ENCODE measurements at places on chromosomes 13 and 19.

- no peak for DNase-seq
Measured at GRCh38 chr13:21960108-21960507, 289.2 kb downstream of the FGF9 start.

GRCh38 chr13:36163286-36163685 is 32.1 kb upstream of the DCLK1 start:
- no peak for DNase-seq

- DNase-seq: no peak
Measured at GRCh38 chr19:23867895-23868294, 46.8 kb upstream of the ZNF726 start.

DNA sequence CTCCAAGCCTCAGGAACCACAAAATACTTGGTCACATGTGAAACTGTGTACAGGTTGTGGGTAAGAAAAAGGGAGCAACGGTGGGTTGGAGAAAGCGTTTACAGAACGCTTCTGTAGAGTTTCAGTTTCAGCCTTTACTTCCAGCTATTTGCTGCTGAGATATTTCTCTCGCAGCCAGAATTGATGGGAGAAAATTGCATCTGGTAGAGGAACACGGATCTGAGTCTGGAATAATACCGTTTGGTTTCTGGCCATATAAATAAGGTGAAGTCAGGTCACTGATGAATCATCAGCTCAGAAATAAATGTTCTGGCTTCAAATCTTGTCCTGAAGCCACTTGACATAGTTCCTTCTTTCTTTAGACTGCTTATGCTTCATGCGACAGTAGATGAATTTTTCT is 20.3 kb upstream of the RFC3 start:
- no peak for DNase-seq

DNA sequence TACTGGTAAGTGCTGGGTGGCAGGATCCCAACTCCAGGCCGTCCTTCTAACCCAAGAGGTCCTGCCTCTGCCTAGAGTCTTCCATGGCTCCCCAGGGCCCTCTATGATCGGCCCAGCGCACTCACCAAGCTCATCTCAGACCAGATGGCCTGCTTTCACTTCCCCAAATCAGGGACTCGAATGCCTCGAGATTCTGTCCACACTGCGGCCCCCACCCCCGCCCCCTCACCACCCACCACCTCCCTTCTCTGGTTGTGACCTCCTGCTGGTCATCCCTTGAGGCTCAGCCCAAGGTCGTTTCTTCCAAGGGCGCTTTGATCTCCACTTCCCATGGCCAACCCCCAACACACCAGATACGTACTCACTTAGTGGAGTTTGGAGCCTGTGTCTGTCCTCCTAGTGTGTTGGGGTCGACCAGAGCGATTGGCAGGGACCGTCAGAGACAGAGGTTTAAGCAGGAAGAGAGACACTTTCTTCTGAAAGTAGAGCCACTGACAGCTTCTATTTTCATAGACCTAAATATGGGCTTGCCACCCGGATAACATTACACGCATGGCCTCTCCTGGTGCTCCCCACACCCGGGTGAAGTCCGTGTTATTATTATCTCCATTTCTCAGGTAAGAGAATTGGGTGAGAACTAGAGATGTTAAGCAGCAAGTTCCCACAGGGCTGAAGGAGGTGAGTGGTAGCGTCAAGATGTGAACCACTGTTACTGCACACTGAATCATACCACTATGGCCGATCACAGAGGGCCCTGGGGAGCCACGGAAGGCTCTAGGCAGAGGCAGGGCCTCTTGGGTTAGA is at the start of gene FCER2:
FCER2 (minus strand) TSS at position 478 of the 804 bp plus-strand sequence. CDS start 2,371 bp downstream, outside the sequence.
- no peak for DNase-seq

DNA sequence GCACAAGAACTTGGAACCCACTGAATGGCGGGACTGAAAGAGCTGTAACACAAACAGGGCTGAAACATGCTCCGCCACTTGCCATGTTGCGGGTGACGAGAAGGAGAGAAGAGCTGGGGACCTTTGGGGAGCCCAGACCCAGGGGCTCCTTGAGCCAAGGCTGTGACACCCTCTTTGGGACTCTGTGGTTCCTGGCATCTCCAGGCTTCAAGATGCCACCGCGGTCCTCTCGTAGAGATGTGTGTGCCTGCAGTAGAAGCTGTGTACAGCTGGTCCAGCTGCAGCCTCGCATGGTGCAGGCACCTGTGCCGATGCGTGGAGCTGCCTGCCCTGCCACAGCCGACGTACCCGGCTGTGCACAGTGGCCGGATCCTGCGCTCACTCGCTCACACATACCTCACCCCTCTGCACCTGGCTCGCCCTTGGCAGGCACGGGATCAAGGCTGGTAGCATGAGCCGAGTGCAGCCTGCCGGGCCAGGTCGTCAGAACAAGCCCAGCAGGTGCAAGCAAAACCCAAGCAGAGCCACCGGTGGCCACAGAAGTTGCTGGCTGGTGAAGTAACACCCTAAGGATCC is 1385.8 kb downstream of the PCDH9 start:
- DNase-seq: no peak

GRCh38 chr13:47678201-47678968 is 322.7 kb downstream of the SUCLA2 start:
- no peak for DNase-seq

DNA sequence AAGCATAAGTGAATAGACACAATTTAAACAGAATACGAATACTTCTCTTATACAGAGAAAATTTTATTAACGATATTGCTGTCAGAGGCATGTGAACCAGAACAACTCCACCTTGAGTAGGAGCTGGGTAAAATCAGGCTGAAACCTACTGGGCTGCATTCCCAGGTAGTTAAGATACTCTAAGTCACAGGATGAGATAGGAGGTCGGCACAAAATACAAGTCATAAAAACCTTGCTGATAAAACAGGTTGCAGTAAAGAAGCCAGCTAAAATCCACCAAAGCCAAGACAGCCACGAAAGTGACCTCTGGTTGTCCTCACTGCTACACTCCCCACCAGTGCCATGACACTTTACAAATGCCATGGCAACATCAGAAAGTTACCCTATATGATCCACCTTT is 49.2 kb upstream of the TRPC4 start:
- DNase-seq: no peak

- no peak for DNase-seq
Measured at GRCh38 chr13:102472650-102473049, 70.8 kb upstream of the FGF14 start.

- no peak for DNase-seq
Measured at GRCh38 chr13:96835546-96835945, 158.7 kb downstream of the OXGR1 start.

GRCh38 chr19:54275951-54276350 is 5.0 kb downstream of the LILRB2 start:
- DNase-seq: no peak

DNA sequence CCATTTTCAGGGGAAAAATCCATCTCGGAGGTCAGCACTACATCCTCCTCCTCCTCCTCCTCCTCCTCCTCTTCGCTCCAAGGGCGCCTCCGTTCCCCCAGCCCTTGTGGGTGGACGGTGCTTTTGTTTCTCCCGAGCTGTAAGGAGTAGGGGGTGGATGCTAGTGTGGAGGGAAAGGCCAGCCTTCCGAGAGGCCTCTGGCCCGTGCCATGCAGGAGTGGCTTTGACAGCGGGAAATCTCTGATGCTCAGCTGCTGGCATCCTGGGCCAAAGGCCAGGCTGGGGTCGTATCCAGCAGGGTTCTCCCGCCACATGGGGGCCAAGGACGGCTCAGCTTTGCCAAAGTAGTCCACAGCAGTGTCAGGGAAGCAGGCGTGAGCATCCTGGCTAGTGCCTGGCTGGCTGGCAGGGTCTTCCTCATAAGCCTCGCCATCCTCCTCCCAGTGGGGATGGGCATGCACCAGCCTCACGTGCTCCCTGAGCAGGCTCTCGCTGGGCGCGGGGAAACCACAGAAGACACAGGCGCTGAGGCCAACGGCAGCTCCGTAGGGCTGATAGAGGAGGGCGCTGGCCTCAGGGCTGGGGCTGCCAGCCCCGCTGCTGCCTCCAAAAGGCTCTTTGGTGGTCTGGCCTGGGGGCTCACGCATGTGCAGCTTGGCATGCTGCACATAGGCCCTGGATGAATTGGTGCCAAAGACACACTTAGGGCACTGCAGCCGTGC is 10.5 kb downstream of the WIZ start:
- no peak for DNase-seq

DNA sequence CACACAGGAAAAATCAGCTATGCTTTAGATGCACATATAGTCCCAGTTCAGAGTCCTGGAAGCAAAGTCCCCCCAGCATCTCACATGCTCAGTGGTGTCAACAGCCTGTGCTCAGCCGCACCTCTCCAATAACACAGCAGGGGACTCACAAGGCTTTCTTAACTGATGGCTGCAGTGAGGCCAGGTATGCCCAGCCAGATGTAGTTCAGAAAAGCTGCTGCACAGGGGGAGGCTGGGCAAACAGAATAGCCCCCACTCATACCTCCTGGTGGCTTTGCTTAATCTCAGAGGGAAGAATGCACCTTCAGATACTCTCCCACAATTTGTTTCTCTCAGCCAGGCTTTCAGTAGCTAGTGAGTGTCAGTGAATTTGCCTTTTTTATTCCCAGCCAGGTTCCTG is 33.4 kb downstream of the FAM124A start:
- no peak for DNase-seq

GRCh38 chr13:102825921-102826706 is 19.7 kb upstream of the ERCC5 start:
- peak; percentile 75 for DNase-seq

DNA sequence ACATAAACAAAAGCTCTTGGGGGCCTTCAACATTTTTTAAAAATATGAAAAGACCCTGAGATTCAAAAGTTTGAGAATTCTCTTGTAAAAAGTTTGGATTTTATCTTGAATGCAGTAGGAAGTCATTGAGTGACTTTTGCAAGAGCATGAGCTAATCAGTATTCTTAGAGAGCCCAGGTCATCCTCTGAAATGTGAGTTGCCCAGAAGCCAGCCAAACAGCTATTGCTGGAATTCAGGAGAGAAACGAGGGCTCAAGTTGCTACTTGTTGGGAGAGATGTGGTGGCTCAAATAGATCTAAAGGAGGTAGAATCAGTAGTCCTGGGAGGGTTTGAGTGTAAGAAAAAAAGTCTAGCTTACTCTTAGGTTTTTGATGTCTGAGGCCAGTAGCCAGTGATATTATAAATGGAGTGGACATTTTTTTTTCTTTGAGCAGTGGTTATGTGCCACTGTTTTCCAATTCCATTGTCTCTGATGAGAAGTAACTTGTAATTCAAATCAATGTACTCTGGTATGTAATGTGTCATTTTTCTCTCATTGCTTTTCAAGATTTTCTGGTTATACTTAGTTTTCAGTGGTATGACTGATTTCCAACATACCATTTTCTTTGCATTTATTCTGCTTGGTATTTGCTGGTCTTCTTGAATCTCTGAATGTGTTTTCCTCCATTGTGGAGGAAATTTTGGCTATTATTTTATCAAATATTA is 30.7 kb downstream of the LMO7 start:
- no peak for DNase-seq

GRCh38 chr13:40028446-40028845 is 373.0 kb downstream of the COG6 start:
- no peak for DNase-seq

GRCh38 chr13:87666831-87667230 is 4.3 kb upstream of the SLITRK5 start:
- DNase-seq: no peak

DNA sequence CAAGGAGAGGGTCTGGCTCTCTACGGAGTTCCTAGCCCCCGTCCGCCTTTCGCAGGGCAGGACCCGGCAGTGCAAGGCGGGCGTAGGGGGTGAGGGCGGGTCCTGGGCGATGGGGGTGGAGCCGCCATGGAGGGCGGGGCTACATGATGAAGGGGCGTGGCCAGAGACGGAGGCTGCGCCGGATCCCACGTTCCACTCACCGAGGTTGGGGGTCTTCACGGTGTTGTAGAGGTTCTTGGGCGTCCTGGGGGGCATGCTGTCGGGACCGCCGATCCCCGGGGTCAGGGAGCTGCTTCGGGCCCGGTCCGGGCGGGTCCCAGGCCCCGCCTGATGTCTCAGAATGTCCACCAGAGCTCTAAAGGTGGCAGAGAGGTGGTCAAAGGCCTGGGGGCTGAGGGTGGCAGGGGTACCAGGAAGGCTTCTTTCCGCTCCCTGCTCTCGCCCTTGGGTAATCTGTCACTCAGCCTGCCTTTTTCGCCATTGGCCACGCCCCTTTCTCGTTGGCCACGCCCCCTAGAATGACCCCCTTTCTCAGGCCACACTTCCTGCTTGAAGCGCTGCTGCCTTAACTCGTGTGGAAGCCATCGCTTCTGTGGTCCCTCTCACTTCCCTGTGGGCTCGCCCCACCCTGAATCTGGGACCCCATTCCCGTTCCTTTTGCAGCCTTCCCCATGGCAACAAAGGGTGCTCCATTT is 2.5 kb downstream of the SHISA7 start:
- no peak for DNase-seq

GRCh38 chr13:36788276-36788675 is 30.7 kb upstream of the RFXAP start:
- no peak for DNase-seq

- no peak for DNase-seq
Measured at GRCh38 chr19:45816236-45817009, 1.3 kb upstream of the RSPH6A start.

GRCh38 chr19:8093740-8094139 is 41.2 kb downstream of the CCL25 start:
- no peak for DNase-seq

DNA sequence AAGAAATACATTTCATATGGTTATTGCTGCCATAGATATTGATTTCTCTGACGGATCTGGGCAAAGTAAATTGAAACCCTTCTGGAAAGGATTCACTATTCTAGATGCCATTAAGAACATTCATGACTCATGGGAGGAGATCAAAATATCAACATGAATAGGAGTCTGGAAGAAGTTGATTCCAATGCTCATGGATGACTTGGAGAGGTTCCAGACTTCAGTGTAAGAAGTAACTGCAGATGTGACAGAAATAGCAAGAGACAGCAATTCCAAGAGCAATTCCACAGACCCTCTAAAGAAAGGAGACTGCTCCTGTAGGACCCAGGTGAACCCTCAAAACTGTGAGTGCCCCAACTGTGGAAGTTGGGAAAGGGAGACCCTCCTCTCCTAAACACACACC is 30.9 kb upstream of the KCTD12 start:
- DNase-seq: no peak

DNA sequence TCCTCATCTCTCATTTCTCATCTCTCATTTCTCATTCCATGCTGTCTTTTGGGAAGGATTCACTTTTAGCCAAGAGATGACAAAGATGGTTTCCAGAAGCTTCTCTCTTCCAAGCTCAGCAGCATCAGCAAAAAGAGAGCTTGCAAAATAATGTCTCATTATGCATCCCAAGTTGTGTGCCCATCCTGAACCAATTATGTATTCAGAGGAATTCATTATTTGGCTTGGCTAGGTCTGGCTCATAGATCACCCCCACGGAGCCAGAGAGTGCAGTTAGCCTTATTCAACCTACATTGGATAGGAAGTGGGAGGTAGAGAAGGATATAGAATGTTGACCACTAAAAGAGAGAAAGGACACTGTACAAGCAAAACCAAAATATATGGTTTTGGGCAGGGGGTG is 5.4 kb upstream of the OLFM2 start:
- no peak for DNase-seq

GRCh38 chr13:104281910-104282309 is 1215.7 kb upstream of the SLC10A2 start:
- DNase-seq: no peak

DNA sequence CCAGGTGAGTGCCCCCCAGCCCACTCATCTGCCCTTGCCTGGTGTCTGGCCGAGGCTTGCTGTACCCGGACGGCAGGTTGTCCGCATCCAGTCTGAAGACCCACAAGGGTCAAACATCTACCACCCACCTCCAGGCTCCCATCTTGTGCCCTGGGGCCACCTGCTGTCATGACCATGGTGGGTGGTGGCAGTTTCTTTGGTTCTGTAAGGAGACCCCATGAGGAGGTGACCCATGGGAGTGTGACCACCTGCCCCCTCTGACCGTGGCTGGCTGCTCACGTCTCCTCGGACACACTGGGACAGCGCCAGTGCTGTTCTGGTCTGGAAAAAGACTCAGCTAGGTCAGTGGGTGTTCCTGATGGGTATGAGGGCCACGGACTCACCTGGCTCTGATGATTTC is 93.9 kb downstream of the TEX29 start:
- no peak for DNase-seq
